NCI-H460 (cell line): ENCODE measurements at places on chromosomes 12 and 14. TPM values are rescaled to one million over a fixed set of nuclear protein-coding genes. Genes with fewer than 3 reads are reported as not detected.

Gene AACS
- 15.6 and 18.1 TPM in 2 replicates for total RNA-seq

Gene LYSET
- 35.3 and 40.6 TPM in 2 replicates for total RNA-seq

Gene TSPAN11
- not detected in 2 replicates for total RNA-seq

Gene KRT8
- 441 and 447 TPM in 2 replicates for total RNA-seq

Gene TCL1B
- total RNA-seq = not detected in 2 replicates

Gene RNU6-7
- not detected in 2 replicates for total RNA-seq

Gene PCED1B
- total RNA-seq = 1.8 and 2.5 TPM in 2 replicates

Gene PPFIA2
- not detected in 2 replicates for total RNA-seq

Gene SYT1
- 12.9 and 14.5 TPM in 2 replicates for total RNA-seq

Gene SERPINA5
- 0.15 TPM in 1 of 2 replicates, not detected in the other for total RNA-seq

Gene MYF6
- total RNA-seq = not detected in 2 replicates

DNA sequence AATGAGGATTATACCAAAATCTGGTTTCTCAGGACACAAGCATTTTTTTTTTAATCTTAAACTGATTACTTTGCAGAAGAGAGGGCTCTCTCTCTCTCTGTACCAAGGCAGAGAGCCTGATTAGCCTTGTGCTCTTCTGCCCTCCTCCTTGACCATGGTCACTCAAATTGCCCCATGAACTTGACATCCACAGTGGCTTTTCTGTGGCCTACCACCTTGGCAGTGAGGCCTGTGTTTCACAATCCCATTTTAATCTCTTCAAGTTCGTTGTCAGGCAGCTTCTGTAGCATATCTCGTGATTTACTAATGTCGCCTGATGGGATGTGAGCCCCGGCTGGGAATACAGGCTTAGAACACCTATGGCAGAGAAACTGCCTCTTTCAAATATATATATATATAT lies 30.7 kb upstream of the PWP1 start:
- DNase-seq = no peak

DNA sequence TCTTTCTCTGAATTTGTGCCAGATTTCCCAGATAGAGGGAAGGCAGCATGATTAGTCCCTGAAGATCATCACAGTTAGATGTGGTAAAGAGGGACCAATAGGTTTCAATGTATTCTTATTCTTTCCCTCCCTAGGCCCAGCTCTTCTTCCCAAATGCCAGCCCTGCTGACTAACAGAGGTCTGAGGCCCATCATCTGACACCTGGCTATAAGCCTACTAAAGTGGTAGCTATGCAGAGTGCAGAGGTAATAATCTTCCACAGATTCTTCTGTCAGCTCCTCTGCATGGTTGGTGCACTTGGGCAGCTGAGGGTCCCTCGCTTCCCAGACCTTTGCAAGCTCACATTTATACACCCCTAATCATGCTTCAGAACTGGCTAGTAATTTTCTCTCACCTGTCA lies 63.7 kb upstream of the PZP start:
- DNase-seq = no peak

DNA sequence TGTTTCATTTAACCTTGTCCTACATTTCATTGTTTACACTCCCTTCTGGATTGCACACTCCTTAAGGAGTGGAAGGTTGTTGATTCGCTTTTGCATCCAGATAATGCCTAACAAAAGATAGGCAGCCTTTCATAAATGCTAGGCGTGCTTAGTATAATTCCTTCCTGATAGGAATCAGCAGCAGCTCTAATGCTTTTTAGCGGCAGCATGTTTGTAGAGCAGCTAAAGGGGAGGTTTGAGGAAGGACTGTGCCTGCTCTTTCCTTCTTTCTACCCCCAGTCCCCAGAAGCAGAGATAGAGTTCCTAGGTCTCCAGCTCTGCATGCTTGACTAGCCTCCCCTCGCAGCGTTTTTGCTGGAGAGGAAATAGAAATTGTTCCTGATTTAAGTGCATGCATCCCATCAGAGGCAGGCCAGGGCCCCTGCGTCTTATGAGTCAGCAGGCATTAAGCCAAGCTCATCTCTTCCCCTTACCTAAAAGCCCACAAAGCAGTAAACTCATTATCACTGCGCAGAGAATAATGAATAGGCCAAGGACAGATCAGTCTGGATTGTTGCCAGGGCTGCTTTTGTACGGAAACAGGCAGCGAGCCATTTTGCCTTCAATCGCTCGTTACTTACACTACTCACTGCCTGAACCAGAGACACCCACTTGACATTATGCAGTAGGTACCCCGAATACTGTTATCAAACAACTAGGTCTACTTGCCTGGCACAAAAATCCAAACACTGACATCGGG lies 14.0 kb upstream of the TBPL2 start:
- DNase-seq = no peak

- no peak for DNase-seq
These were observed 18.0 kb downstream of the SLC24A4 start for GRCh38 chr14:92340931-92341330.

DNA sequence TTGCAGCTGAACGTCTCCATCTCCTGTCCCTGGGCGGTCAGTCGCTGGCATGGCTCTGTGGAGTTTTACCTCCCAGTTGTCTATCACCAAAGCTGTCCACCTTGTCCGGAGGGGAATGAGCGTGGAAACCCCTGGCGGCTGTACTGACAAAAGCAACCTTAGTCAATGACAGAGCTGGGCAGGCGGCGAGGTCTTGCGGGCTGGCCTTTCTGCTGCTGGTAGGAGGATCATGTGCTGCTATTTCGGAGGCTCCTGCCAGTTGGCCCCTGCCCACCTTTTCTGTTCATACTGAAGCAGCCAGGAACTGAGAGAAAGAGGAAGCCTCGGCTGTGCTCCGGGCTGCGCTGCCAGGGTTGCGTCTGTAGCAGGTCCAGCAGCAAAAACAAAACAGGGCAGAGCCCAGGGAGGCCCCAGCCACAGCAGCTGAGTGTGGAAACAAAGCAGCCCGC lies 57.7 kb downstream of the HMGA2 start:
- no peak for DNase-seq

GRCh38 chr12:59304077-59304721 lies 291.6 kb upstream of the SLC16A7 start:
- DNase-seq = no peak

- DNase-seq = no peak
These were observed 13.9 kb downstream of the MFAP5 start for GRCh38 chr12:8648576-8649205.

DNA sequence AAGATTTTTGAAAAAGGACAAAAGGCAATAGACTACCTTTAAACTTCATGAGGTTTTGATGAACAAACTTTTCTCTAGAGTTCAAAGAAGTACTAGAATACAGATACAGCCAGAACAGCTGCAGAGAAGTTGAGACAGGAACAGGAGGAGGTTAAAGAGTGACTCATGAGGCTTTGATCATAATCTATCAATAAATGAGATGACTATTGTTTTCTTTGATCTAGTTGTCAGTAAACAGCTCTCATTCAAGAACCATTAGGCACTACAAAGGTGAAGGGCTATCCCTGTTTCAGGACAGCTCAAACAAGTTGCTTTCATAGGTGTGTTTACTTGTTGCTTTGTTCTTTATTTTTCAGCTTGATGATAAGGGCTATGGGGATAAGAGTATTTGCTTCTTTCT lies 2.4 kb downstream of the WASHC3 start:
- no peak for DNase-seq

DNA sequence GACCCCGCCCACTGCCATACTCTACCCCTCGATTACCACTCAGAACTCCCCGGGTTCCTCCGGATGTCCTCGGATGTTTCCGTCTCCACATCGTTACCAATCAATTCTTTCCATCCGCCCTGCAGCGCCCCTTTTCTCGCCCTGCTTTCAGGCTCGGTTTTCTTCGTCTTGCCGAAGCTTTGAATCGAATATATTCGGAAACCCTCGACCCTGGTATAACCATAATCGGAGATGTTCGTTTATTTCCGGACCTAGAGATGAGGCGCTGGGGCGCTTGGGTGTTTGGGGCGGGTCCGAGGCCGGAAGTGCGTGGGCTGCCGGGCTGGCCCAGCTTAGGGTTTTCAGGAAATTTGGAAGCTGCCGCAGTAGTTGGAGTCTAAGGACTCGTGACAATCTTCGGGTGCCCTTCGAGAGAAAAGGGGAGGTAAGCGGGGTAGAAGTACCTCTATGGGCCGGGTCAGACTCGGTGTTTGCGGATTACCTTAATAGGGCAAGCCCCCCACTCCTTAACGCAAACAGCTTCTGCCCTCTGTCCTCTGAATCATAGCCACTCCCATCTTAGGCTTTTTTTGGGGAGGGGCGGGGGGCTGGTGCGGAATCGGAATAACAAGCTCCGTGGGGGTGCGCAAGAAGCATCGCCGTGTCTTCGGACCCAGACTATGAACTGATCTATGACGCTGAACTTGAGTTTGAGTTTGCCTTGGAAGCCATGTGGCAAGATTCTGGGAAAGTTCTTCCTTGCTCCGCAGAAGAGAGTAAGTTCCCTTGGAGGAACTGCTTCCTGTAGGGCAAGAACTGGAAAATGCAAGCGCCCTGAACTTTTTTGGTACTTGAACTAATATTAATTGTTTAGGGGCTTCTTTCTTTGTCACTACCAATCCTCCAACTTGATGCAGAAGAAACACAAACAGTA lies at the start of gene C14orf119:
TSS of gene C14orf119 (plus strand) at position 310 of the 913 bp plus-strand sequence. CDS start 2,154 bp downstream, outside the sequence.
- DNase-seq = peak; percentile 100

- DNase-seq = no peak
These were observed 226.8 kb upstream of the ALG10 start for GRCh38 chr12:33795536-33795935.

GRCh38 chr12:74285773-74286172 lies 251.9 kb upstream of the ATXN7L3B start:
- no peak for DNase-seq

DNA sequence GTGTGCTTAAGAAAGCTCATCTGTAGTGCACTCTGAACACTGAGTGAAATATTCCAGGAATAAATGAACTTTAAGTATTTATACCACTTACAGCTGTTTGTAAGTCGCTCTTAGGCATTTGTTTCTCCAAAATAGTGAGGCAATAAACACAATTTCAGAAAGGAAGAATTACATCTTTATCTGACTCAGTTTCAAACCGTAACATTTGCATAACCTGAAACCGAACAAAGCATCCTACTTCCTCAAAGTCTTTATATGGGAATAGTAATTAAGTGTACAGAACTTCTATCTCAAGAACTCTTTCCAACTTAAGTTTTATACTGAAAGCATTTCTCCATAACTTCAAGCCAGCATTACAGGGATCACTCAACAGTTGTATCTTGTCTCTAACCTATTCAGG lies 58.4 kb downstream of the SOX5 start:
- no peak for DNase-seq

GRCh38 chr14:39276005-39276404 lies 42.3 kb downstream of the MIA2 start:
- no peak for DNase-seq

DNA sequence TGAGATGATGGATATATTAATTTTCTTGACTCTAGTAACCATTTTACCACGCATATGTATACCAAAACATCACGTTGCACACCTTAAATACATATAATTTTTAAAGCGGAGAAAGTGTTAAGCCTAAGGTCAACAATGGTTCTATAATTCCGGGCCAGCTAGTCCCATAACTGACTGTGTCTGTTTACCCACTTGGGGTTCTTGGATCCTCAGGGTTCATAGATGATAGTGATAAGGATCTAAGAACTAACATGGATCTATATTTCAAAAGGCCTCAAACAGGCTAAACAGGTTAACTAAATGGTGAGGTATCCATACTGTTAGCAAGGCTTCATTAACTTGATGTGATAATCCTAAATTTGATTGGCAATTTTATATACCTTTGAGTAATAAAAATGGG lies 9.8 kb downstream of the SLC38A1 start:
- DNase-seq = no peak

DNA sequence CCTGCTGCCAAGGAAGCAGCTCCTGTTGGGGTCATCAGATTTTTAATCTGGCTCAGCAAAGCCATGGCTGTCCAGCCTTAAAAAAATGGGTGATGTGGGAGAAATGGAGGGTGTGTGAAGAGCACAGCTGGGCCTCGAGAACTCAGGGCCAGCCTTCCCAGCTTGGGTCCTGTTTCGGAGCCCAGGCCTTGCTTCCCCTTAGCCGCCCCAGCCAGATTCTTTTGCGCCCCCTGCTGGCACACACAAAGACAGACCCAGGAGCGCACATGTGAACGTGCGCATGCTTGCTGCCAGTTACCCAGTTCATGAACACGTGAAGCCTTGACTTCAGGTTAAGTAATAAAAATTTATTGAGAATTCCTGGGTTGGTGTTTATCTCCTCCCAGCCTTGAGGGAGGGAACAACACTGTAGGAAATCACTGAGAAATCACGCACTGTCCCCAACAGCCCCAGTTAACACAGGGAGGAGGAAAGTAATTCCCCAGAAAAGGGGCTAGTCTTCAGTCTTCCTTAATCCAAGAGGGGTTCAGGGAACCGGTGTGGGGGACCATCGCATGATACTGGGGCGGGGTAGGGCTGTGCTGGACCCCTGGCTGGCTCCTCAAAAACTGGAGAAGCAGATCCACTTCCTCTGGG lies 5.3 kb downstream of the PHB2 start:
- peak; percentile 81 for DNase-seq

DNA sequence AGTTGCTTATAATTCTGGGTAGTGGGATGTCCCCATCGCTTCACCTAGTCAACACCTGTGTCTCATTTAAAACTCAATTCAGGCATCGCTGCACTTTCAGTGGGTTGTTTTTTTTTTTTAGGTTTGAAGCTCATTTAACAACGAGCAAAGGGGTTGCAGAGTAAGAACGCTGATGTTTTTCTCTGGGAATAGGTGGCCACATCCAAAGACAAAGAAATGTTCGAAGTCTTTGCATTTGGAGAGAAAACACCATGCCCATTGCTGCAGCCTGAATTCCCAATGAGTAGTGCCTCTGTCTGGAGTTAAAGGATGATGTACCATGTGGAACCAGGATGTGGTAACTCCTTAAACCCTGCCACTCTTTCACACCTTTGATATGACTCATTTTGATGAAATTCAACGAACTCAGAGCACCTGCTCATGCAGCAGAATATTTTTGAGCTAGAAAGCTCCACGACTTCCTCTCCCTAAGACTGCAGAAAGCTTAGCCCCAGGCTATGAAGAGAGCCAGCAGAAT lies 35.1 kb upstream of the BATF start:
- no peak for DNase-seq

DNA sequence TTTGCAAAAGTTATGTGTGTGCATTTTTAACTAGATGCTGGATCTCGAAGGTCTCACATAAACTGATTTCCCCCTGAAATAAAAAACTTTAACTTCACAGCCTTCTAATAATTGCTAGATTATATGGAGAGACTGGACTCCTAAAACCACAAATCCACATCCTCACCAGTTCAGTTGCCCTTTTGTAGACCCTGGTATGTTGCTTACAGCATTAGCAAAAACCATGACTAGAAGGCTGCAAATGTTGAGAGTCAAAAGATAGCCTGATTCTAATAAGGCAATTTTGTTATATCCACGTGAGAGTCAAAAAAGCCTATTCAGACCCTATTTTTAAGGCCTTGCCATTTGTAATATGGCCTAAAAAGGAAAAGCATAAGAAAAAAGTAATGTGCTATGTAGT lies 37.4 kb downstream of the RASSF8 start:
- no peak for DNase-seq

- no peak for DNase-seq
These were observed 14.5 kb upstream of the PHC1 start for GRCh38 chr12:8899830-8900229.

- DNase-seq = no peak
These were observed 87.8 kb upstream of the FERMT2 start for GRCh38 chr14:53038629-53039028.

- DNase-seq = no peak
These were observed 8.1 kb upstream of the ATXN2 start for GRCh38 chr12:111607239-111607638.

GRCh38 chr12:113095405-113095804 lies 38.9 kb downstream of the DTX1 start:
- DNase-seq = no peak
